Peyer's patch (tissue), 4 donors: ENCODE measurements at places on chromosomes 1 and 21. TPM values are rescaled to one million over a fixed set of nuclear protein-coding genes. Genes with fewer than 3 reads are reported as not detected.

The OR2T2 gene
- total RNA-seq = not detected

The S100A3 gene
- total RNA-seq = not detected

The C1QTNF12 gene
- total RNA-seq = 23.3 TPM

DNA sequence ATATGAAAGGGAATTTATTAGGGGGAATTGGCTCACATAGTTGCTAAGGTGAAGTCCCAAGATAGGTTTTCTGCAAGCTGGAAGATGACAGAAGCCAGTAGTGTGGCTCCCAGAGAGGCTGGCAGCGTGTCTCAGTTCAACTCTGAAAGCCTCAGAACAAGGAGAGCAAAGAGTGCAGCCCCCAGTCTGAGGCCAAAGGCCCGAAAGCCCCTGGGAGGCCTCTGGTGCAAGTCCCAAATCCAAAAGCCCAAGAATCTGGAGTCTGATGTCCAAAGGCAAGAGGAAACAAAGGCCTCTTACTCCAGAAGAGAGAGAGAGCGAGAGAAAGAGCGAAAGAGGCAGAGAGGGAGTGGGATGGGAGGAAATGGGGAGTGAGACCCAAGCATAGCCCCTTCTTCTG is 18.3 kb downstream of the KCNA2 start:
- DNase-seq = no peak

GRCh38 chr1:214281720-214282629 is 1.0 kb downstream of the SMYD2 start:
- DNase-seq = no peak

- no peak for DNase-seq
Observed at GRCh38 chr1:226950871-226951270, 10.8 kb downstream of the COQ8A start.

- DNase-seq = no peak
Observed at GRCh38 chr1:157099633-157100009, at the start of gene ETV3L. Gene ETV3L, minus strand, starts transcription at chr1:157099808. Its CDS starts 285 bp downstream, at chr1:157099523.

DNA sequence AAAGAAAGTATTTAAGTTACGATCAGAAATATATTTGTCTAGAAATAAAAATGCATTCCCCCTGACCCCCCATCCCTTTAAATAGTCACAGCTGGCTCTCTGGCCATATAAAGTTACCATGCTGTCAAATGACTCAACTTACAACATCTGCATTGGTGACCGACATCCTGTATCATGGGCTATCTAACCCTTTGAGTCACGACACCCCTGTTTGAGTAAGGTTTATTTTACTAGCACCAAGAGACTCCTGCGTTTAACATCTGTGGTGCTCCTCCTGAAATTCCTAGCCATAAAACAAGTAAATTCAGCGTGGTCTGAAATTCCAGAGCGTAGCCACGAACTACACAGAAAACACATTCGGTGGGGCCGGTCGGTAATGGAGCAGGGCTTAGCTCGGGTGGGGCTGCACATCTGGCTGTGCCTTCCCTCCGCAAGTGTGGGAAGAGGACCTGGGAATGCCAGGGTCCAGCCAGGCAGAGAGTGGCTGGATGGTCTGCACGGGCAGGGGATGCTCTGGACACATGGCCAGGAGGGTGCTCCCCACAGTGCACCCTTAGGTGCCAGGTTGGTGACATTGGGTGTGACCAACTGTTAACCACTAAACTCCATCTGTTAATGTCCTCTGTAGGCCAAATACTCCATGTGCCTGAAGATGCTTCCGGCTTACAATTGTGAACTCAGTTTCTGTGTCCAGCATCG is 53.0 kb upstream of the CLDN14 start:
- DNase-seq = no peak

- DNase-seq = no peak
Observed at GRCh38 chr21:44972821-44973220, 33.0 kb downstream of the SLX9 start.

GRCh38 chr21:32794644-32795079 is 23.1 kb upstream of the PAXBP1 start:
- no peak for DNase-seq

DNA sequence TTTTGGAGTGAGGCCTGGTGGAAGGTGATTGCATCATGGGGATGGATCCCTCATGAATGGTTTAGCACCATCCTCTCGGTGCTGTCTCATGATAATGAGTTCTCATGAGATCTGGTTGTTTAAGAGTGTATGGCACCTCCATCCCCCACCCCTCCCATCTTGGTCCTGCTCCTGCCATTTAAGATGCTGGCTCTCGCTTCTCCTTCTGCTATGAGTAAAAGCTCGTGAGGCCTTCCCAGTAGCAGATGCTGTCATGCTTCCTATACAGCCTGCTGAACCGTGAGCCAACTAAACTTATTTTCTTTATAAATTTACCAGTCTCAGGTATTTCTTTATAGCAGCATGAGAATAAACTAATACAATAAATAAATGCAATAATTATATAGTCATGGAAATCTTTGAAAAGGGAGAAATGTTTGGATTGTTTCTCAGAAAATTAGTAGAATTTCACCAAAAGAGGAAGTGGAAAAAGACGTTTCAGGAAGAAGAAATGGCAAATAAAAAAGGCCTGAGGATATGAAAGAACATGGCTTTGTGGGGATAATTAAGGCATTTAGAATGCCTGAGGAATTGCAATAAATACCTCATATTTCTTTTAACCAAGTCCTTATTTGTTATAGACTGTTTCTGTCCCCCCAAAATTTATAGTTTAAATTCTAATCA is 451.2 kb upstream of the ADGRL4 start:
- DNase-seq = no peak
